ENCODE measurements at places on chromosomes 16 and 17.

DNA sequence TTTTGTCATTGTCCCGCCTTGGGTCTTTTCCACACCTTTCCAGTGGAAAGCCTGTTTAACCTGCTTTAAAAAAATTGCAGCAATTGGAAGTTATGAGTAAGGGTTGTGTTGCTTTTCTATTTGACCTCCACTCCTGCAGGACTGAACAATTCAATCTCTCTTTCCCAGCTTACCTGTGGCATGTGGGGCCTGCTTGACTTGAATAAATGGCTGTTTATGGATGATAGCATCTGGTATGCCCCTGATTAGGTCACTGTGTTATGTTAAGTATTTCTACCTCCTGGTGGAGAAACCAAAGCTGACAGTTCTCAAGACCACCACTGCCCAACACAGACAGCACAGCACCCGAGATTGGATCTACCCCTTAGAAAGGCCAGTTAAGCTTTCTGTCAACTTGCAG is 64.8 kb upstream of the NOG start:
- no peak for DNase-seq

- no peak for DNase-seq
Observed at GRCh38 chr17:17398188-17398942, 78.4 kb upstream of the MED9 start.

DNA sequence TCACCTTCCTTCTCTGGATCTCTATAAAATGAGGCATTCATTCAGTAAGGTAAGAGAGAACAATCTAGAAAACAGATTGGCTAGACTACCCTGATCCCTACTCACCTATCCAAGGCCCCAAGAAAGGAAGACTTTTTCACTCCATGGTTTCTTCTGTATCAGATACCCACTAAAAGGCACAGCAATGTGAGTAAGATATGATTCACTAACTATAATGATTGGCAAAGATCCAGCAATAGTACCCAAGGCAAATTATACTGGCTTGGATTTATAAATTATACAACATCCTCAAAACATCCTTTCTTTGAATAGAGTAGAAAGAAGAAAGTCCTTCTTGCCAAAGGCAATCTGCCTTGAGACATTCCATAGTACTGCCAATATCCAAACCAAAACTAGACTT is 1432.0 kb upstream of the GOT2 start:
- DNase-seq: no peak

- no peak for DNase-seq
Observed at GRCh38 chr17:40651939-40652338, 4.3 kb upstream of the SMARCE1 start.

- DNase-seq: no peak
Observed at GRCh38 chr17:5511401-5512225, 25.2 kb downstream of the MIS12 start.

Data from suppressor macrophage treated with lipopolysaccharide for 1 hour (primary cell).